ENCODE measurements at places on chromosomes 3 and 15.

DNA sequence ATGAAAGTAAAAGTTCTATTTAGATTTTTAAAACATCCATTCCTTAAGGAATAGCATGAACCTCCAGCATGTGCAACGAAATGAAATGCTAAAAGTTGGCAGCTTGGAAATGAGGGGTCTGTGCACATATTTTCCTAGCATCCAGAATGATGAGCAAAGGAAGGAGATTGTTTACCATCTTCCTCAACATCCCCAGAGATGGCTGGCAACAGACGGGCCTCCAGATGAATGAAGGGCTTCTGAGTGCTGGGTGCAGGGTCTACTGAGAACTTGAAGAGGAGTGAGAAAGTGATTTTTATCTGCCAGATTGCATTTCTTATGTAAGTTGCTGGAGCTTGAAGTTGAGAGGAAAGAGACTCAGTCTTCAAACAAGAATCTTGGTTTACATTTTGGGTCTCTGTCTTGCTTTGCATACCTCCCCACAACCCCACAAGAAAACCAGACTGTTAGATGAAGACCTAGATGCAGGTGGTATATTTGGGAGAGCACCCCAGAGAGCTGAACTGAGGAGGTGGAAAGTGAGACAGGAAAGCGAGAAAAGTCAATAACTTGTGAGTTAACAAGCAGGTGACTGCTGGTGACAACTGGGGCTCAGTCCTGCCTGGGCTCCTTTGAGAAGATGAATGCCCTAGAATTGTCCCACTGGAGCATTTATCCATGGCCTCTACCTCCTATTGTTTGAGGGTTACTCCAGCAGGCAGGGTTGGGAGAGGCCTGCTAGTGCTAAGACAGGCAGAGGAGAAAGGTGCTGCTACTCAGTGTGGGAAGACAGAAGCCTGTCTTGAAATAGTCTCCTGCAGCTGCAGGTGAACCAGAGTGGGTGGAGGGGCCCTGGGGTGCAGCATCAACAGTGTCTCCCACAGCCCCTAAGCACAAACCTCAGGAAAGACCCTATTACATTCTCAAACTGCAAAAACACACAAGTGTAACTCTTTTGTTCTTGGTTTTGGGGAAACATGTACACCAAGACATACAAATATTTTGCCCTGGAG, 10.5 kb upstream of the CCK start:
- no peak for DNase-seq

- DNase-seq = no peak
Observed at GRCh38 chr3:126358038-126358815, 1.0 kb upstream of the KLF15 start.

GRCh38 chr15:74809956-74810355, 2.7 kb upstream of the LMAN1L start:
- no peak for DNase-seq

GRCh38 chr15:85088300-85088699, 106.6 kb downstream of the PDE8A start:
- DNase-seq = no peak

GRCh38 chr3:10453431-10454163, 51.8 kb downstream of the ATP2B2 start:
- no peak for DNase-seq

GRCh38 chr3:170330366-170330765, 27.1 kb upstream of the SKIL start:
- no peak for DNase-seq

GRCh38 chr15:88115486-88116152, 140.9 kb downstream of the NTRK3 start:
- no peak for DNase-seq

- peak; percentile 29 for DNase-seq
Observed at GRCh38 chr3:53255423-53255774, 423 bp downstream of the TKT start.

- no peak for DNase-seq
Observed at GRCh38 chr3:126888186-126888760, 94.6 kb upstream of the PLXNA1 start.

DNA sequence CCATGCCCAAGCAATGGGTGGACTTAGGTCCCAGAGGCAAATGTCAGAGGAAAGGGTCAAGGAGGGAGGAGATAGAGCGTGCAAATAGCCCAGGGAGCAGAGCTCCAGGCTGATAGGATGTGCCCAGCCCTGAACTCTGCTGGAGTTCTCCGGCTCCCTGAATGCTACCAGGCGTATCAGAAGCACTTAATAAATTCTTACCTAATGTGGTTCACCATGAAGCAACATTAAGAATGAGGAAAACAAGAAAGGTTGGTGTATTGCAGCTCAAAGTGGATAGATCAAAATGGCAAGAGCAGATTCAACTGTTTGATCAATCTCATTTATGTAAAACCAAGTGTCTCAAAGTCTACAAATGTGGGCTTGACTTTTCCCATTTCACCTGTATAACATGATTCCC, 38.3 kb downstream of the PXYLP1 start:
- no peak for DNase-seq
